Stimulated activated CD4-positive, alpha-beta T cell treated with anti-CD3 and anti-CD28 coated beads, Interleukin-1b, Interleukin-23, amount 100 ng/mL, for 1 hour (primary cell): ENCODE measurements at places on chromosomes 12 and 14.

DNA sequence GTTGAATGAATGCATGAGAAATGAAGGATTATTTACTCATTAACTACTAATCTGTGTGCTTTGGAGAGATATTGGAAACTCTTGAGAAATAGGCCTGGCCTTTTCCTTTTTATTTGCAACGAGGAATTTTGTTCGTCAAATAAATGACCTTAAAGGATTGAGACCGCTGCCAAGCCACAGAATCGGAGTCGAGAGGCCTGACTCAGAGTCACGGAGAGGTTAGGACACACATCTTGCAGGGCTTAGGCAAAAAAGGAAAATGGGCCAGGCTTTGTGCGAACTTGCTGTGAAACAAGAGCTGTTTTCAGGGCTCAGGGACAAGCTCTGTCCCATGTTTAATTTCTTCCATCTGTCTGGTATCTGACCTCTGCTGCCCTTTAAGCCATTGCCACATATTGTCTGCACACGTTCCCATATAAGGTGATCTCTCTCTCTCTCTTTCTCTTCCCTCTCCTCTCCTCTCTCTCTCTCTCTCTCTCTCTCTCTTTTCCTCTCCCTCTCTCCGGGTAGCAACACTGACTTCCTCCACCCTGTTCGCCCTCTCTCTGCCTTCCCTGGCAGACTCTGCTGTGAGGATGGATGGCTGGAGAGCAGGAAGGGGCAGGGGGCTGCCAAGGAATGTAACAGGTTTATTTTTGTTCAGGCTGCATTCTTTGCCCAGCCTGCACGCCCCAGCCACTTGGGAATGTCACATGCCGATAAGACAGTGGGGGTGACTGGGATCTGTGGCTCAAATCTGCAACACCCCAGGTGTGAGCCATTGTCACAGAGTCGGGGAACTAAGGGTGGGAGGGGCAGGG lies 14.9 kb upstream of the IFT81 start:
- no peak for DNase-seq

DNA sequence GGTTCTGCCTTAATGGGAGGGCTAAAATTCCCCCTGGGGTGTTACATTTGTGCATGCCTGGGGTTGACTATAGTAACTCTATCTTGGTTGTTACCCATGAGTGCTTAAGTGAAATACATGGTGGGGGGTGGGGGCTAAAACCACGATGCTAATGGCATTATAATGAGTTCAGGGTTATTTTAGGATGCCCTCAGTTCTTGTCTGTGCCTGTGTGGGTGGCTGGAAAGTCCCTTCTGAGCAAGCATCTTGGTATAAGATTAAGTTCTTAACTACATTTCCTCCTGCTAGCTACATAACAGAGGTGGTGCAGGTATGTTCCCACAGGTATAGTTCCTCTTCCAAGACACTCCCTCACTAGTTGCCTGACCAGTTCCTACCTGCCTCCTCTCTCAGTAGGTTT lies 822.3 kb downstream of the LRFN5 start:
- DNase-seq, result no peak

DNA sequence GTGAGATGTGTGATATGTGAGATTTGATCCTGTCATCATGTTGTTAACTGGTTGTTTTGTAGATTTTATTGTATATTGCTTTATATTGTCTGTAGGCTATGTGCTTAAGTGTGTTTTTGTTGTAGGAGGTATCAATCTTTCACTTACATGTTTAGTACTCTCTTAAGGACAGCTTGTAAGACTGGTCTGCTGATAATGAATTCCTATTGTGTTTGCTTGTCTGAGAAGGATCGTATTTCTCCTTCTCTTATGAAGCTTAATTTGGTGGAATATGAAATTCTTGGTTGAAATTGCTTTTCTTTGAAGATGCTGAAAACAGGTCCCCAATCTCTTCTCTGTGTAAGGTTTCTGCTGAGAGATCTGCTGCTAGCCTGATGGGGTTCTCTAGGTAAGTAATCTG lies 94.5 kb upstream of the ARHGAP5 start:
- no peak for DNase-seq

- no peak for DNase-seq
Observed at GRCh38 chr14:55545779-55546178, 34.2 kb upstream of the KTN1 start.

DNA sequence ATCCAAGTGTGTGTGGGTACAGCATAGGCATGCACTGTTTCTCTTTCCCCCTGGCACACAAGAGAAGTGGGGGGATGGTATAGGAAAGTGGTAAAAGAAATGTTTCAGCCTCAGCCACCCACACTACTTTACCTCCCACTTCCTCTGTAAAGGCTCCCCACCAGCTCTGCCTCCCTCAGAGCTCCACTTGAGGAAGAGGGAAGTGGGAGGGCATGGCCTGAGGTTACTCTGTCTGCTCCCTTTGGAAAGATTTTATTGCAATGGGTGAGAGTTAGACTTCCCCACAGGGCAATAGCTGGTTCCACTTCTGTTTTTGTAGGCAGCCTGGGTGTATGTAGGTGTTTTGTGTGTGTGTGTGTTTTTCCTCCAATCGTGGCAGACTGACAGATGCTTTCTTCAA lies 145.3 kb downstream of the SSPN start:
- DNase-seq, result no peak

GRCh38 chr12:106108185-106108835 lies 30.4 kb downstream of the NUAK1 start:
- no peak for DNase-seq

GRCh38 chr12:26492406-26492805 lies 297.0 kb downstream of the SSPN start:
- DNase-seq, result no peak

- DNase-seq, result no peak
Observed at GRCh38 chr12:47900131-47901062, 4.4 kb downstream of the VDR start.

- no peak for DNase-seq
Observed at GRCh38 chr12:50612882-50613281, 108.1 kb downstream of the DIP2B start.

DNA sequence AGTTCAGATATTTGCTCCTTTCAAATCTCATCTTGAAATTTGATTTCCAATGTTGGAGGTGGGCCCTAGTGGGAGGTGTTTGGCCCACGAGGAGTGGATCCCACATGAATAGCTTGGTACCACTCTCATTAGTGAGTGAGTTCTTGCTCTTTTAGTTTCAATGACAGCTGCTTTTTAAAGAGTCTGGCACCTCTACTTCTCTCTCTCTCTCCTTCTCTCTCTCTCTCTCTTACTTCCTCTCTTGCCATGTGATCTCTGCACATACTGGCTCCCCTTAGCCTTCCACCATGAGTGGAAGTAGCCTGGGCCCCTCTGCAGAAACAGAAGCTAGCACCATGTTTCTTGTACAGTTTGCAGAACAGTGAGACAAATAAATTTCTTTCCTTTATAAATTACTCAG lies 25.1 kb downstream of the GPR65 start:
- DNase-seq, result no peak

DNA sequence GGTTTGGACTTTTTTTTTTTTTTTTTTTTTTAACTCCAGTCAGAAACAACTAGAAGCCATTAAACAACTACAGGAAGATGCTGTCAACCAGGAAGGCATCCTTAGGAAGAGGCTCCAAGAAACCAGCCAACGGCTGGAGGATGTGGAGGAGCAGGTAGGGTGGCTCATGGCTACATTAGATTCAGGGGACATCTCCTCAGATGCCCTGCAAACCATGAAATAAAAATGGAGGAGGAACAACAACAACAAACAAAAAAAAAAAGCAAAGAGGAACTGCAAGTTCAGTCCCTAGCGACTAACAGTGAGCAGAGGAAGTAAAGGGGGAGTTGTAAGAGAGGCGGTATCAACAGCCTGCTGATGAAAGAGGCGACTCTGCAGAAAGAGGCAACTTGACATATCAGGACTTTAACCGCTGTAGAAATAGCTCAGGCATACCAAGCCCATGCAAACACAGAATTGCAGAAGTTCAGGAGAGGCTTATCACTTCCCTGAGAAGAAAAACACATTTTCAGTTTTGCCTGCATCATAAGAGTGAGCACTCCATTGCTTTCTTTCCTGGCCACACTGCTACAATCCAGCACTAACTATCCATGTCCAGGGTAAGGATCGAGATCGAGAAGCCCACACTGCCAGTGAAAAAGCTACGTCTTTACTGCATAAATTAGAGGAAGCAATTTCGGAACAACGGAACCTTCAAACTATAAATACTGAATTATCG lies 103.5 kb upstream of the BCAT1 start:
- no peak for DNase-seq

DNA sequence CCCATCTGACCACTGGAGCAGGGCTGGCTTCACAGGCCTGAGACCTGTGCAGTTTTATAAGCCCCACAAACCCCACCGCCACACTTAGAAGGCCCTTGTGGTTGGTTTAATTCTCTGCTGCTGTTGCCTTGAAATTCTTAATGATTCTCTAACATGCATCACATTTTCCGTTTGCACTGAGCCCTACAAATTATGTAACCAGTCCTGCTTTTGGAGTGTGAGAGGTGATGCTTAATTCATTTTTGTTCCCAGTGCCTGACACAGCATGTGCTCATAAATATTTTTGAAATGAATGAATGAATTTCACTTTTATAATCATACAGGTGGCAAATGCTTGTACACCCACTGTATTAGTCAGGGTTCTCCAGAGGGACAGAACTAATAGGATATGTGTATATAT lies 52.8 kb upstream of the PLXNC1 start:
- DNase-seq, result no peak

- DNase-seq, result no peak
Observed at GRCh38 chr12:21942377-21942703, 1.1 kb upstream of the ABCC9 start.

- DNase-seq, result no peak
Observed at GRCh38 chr14:95943699-95944098, 67.1 kb downstream of the TUNAR start.

DNA sequence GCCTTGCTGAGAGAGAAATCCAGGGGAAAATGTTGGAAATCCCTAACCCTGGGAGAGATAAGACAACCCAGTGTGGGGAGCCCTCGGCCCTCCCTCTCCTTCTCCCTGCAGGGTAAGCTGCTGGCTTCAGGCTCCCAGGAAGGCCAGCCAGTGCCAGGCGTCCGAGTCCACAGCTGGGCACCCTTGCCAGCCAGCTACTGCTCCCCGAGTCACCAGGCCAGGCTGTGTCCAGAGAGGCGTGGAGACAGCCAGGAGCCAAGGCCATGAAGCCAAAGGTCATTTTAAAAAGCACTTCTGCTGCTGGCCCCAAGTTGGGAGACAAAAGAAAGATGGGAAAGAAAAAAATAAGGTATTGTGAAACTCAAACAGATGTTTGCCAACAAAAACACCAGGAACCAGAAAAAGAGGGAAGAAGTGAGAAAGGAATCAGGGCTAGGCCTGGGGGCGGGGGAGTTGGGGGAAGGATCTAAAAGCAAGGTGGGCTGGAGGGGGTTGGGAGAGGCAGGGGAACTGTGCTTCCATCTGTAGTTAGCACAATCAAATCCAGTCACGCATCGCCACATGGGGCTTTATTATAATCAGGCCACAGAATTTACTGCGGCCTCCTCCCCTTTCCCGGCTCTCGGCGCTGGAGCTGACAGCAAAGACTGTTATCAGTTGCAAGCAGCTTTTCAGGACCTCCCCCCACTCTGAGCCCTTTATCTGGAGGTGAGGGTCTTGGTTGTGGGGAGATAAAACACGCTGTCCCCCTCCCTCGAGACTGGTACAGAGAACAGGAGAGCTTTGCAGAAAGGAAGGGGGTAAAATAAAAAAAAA lies 33.5 kb downstream of the RBM19 start:
- no peak for DNase-seq

GRCh38 chr14:39474416-39474911 lies 42.2 kb upstream of the FBXO33 start:
- no peak for DNase-seq
